Cardiac muscle cell (in vitro differentiated cells and primary cell): ENCODE measurements at places on chromosomes 6 and 20. TPM values are rescaled to one million over a fixed set of nuclear protein-coding genes. Genes with fewer than 3 reads are reported as not detected.
A peak's percentile ranks its signal among the peaks of the same experiment; 100 is the strongest.

DNA sequence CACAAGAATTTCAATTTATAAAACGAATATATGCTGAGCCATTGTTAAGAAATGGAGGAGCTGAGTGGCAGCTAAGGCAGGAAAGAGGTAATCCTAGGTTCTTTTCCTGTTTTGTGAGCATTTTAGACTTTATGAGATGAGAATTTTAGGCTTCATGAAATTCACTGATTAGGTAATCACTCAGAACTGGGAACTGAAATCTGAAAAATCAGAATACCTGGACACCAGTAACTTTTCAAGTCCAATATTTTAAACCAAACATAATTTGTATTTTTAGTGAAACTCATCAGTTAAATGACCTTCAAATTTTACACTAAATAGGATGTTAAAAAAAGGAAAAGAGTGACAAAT is 389.9 kb downstream of the HTR1B start:
- no peaks in the 10 kb centered on the region for H3K4me1 ChIP-seq
- no peak overlapping the region for H3K27ac ChIP-seq
- H3K27me3 ChIP-seq = no peaks in the 10 kb centered on the region
- no peak overlapping the region for H3K4me3 ChIP-seq
- no peak for DNase-seq

GRCh38 chr6:36788768-36789167 is 50.5 kb downstream of the CPNE5 start:
- H3K4me3 ChIP-seq = no peak overlapping the region
- DNase-seq = peak; percentile 27

DNA sequence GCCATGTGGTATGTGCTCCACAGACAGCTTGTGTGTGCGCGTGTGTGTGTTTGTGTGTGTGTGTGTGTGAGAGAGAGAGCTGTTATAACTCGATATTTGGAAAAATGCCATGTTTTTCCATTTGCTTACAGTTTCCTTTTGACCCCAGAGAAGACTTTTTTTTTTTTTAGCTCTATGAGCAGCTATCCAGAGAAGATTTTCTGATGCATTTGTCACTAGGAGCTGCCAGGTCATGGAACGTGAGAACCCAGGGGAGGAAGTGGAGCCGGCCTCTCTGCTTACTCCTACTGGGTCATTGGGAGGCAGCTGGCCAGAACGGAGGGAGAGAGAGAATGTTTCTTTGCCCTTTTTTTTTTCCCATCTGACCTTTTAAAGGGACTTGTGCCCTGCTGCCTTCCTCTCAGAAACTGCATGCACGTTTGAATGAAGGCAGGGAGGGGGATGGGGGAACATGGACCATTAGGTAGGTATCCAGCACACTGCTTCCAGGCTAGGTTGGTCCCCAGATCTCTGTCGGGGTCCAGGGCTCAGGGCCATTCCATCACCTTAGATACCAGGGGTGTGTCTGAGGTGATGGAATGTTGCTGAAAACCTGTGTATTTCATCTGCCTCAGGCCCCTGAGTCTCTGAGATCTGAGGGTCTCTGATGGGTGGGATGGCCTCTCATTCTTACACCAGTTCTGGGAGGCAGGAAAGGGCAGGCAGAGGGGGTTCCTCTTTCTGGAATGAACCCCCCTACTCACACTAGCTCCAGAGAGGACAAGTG is 11.2 kb upstream of the MRPS18A start:
- H3K27ac ChIP-seq = no peak overlapping the region
- DNase-seq = peak; percentile 66
- H3K4me3 ChIP-seq = no peak overlapping the region
- no peaks in the 10 kb centered on the region for H3K36me3 ChIP-seq
- no peaks in the 10 kb centered on the region for H3K27me3 ChIP-seq

- H3K4me1 ChIP-seq = no peaks in the 10 kb centered on the region
- no peak for DNase-seq
- H3K4me3 ChIP-seq = no peak overlapping the region
- no peaks in the 10 kb centered on the region for H3K27me3 ChIP-seq
- H3K27ac ChIP-seq = no peak overlapping the region
Measured at GRCh38 chr6:82720992-82721391, 344.6 kb downstream of the UBE3D start.

- no peaks in the 10 kb centered on the region for H3K27me3 ChIP-seq
- no peak for DNase-seq
- no peaks in the 10 kb centered on the region for H3K36me3 ChIP-seq
- no peak overlapping the region for H3K4me3 ChIP-seq
- H3K27ac ChIP-seq = no peak overlapping the region
Measured at GRCh38 chr6:125948455-125948854, 8.1 kb upstream of the HINT3 start.

DNA sequence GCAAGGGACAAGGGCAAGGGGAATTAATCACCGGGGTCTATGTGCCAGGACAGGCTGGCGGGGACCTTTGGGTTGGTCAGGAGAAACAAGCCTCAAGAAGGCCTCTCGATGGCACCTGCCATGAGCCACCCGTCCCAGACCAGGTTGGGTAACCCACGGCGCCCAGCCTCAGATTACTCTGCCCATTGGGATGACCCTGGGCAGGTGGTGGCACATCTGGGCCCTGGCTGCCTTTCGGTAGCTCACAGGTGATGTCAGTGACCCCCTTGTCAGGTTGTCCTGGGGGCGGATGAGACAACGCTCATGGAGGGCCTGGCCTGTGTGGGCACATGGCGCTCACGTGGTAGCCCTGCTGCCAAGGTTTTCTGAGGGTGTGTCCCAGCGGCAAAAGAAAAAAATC is 152.2 kb downstream of the SYCP2 start:
- DNase-seq = no peak
- H3K4me3 ChIP-seq = no peak overlapping the region
- H3K4me1 ChIP-seq = no peaks in the 10 kb centered on the region
- H3K36me3 ChIP-seq = no peaks in the 10 kb centered on the region

DNA sequence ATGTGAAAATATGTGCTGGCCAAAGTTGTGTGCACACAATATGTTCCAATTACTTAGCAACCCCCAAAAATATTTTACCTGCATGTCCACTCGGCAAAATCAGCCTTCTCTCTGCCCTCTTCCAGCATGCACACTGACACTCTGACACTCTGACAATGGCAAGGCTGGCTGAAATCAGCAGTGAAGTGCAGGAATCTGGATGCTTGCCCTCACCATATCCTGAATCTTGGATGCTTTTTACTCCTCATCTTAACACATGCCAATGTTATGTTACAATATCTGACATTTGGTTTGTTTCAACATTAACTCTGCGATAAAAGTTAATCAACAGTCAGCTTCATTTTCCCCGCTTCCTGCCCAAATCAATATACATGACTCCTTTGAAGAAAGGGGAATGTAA is 203.2 kb downstream of the COL9A1 start:
- no peak overlapping the region for H3K4me3 ChIP-seq
- DNase-seq = no peak
- H3K36me3 ChIP-seq = no peaks in the 10 kb centered on the region
- no peaks in the 10 kb centered on the region for H3K4me1 ChIP-seq
- H3K27me3 ChIP-seq = no peaks in the 10 kb centered on the region
- no peak overlapping the region for H3K27ac ChIP-seq

DNA sequence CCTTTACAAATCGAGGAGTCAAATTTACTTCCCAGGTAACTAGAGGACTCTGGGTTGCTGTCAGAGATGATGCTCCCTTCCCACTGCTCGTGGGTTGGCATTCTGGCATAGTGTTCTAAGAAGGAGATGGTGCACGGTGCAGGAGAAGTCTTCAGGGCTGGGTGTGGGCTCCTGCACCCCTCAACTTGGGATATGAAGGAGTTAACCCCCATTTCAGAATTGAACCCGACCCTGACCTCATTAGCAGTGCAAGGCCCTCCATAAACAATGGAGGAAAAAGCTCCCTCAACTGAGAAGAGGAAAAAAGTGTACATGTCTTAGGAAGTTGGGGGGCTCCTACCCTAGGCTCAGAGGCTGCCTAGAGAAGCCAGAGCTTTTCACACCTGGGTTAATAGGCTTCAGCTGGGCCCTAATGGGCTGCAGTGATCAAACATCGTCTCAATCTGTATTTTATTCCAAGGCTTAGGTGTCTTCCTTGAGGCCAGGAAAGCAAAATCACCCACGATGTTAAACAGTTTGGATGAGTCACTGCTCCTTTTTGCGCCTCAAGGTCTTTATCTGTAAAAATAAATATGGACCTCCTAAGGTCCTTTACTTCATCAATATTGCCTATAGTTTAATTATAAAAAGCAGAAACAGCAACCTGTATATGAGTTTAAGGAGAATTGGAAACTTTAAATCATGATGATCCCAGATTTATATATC is 29.4 kb downstream of the TFAP2B start:
- H3K4me3 ChIP-seq = no peak overlapping the region
- peaks cover 100% of the 10 kb centered on the region for H3K27me3 ChIP-seq
- DNase-seq = no peak
- peaks cover 5% of the 10 kb centered on the region for H3K4me1 ChIP-seq

GRCh38 chr6:91198588-91199255 is 611.9 kb upstream of the MAP3K7 start:
- H3K36me3 ChIP-seq = no peaks in the 10 kb centered on the region
- H3K27me3 ChIP-seq = no peaks in the 10 kb centered on the region
- no peak overlapping the region for H3K4me3 ChIP-seq

- no peaks in the 10 kb centered on the region for H3K4me1 ChIP-seq
- no peak overlapping the region for H3K4me3 ChIP-seq
- H3K36me3 ChIP-seq = peaks cover 16% of the 10 kb centered on the region
- no peaks in the 10 kb centered on the region for H3K27me3 ChIP-seq
- DNase-seq = no peak
- no peak overlapping the region for H3K27ac ChIP-seq
Measured at GRCh38 chr20:18191306-18191705, 53.6 kb downstream of the KAT14 start.

GRCh38 chr6:159193923-159194322 is 24.7 kb downstream of the FNDC1 start:
- H3K27ac ChIP-seq = no peak overlapping the region
- peak; percentile 36 for DNase-seq
- no peak overlapping the region for H3K4me3 ChIP-seq
- H3K4me1 ChIP-seq = no peaks in the 10 kb centered on the region

DNA sequence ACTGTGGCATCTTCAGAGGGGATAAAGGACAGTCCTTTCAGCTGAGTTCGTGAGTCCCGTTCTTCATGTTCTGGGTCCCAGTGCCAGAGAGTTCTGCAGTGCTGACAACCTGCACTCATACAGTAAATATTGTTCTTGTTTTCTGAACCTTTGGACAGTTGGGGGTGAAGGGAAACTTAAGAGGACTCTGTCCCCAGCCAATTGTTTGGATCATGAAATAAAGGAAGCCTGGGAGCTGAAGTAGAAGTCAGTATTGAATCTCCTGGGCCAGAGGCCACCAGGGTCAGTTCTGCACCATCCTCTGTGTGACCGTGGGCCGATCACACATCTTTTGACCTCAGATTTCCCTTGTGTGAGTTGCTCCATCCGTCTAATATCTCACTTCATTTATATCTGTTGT is 3.2 kb downstream of the SLC2A12 start:
- H3K27ac ChIP-seq = no peak overlapping the region
- no peak overlapping the region for H3K4me3 ChIP-seq
- no peak for DNase-seq
- H3K4me1 ChIP-seq = peaks cover 6% of the 10 kb centered on the region
- H3K36me3 ChIP-seq = no peaks in the 10 kb centered on the region

DNA sequence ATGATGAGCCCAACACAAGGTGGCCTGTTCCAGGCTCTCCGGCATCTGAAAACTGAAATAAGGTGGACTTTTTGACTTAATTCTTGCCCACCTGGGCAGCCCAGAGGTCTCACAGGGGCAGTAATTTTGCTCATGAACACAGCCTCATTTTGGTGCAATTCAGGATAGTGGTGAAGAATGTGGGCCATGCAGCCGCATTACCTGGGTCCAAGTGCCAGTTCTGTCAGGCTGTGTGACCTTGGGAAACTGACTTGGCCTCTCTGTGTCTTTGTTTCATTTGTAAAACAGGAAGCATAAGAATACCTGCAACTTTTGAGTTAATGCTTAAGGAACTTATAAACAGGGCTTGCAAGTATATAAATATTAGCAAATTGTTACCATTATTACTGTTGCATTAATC is 5.6 kb downstream of the PREX1 start:
- no peaks in the 10 kb centered on the region for H3K36me3 ChIP-seq
- no peak for DNase-seq
- H3K4me3 ChIP-seq = no peak overlapping the region
- H3K27ac ChIP-seq = no peak overlapping the region
- peaks cover 7% of the 10 kb centered on the region for H3K4me1 ChIP-seq
- no peaks in the 10 kb centered on the region for H3K27me3 ChIP-seq

DNA sequence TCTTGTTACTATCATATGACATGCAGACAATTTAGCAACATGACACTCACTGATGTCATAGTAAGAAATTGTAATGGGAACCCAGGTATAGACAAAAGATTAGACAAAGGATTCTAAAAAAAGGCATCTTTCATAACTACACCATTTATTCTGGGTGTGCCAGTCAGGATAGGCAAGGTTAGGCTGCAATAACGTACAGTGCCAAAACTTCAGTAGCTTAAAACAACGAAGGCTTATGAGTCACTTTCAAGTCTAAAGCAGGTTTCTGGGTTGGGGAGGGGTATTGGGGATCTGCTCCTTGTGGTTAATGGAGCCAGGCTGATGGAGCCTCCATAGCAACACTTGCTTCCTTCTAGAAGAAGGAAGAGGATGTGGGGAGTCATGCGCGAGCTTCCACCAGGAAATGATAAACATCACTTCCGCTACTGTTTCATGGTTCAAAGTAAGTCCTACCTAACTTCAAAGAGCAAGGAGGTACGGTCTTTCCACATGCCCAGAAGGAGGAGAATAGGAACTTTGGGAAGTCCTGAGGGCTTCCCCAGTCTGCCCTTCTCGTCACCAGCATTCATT is 2.0 kb upstream of the GTSF1L start:
- H3K27me3 ChIP-seq = no peaks in the 10 kb centered on the region
- DNase-seq = no peak
- H3K36me3 ChIP-seq = no peaks in the 10 kb centered on the region
- H3K4me3 ChIP-seq = no peak overlapping the region

The KCNK15 gene
- total RNA-seq = 0.07 TPM in 1 of 2 replicates, not detected in the other

The FAM8A1 gene
- 22.4 and 31.9 TPM in 2 replicates for total RNA-seq

The CCN6 gene
- total RNA-seq = not detected in 2 replicates

The DEK gene
- 95.3 and 128 TPM in 2 replicates for total RNA-seq

The PTK6 gene
- not detected in 2 replicates for total RNA-seq

The TTLL9 gene
- total RNA-seq = 0.15 TPM in 1 of 2 replicates, not detected in the other

The PTCRA gene
- not detected in 2 replicates for total RNA-seq

The TMEM244 gene
- not detected in 2 replicates for total RNA-seq
